ENCODE measurements at places on chromosomes 16 and 17.

DNA sequence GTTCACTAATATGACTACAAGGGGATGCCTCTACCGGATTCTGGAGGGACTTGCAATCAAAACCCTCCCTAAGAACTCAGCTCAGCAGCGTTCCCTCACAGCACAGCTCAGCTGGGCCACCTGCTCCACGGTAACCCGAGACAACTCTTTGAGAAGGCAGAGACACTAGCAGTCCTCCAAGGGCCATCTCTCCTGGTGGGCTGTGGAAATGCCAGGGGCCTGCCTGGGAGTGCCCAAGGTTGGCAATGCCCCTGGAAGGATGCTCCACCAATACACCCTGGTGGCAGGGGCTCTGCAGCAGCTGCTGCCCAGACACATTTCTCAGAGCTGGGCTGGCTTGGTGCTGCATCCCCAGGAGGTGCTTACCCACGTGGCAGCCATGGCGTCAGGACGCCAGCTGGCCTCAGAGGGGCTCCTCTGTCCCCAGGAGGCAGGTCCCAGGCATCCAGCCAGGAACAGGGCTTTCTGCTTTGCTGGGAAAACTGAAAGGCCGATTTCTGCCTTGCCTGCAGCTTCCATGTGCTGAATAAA, 16.5 kb downstream of the CDIP1 start:
- no peak for DNase-seq

- no peak for DNase-seq
These were observed 743.1 kb downstream of the KCNJ18 start for GRCh38 chr17:22435231-22435974.

GRCh38 chr16:29903590-29903989, 3.3 kb downstream of the ASPHD1 start:
- no peak for DNase-seq

DNA sequence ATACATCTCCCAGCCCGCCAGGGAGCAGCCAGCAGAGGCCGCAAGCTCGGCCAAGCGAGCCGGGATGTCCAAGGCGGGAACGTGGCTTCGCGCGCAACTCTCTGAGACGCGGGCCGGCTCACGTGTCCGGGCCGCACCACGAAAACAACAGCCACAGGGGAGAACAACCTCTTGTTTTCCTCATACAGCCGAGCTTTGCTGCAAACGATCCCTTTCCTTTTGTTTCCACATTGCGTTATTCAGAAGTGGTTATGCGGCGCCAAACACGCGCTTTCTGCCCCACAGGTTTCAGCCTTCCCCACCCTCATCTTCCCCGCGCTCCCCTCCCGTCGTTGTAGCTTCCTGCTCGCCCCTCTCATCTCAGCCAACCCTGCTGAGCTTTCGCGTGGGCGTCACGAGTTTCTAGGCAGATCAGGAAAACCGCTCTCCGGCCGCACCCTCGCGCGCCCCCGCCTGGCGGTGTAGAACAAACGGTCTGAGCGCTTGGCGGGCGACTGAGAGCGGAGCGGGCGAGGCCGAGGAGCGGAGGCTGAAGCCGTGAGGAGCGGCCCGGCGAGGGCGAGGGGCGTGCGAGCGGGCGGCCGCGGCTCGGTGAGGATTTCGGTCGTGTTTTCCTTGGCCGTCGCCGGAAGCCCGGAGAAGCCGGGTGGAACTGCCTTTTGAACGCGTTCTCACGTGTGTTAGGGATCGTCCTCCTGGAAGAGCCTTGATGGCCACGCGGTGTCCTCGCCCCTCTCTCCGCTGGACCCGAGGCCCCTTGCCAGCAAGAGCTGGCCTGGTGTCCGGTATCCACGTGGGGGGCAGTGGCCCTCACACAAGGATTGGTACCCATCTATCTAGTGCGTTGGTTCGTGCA, 6.6 kb upstream of the SMARCD2 start:
- peak; percentile 99 for DNase-seq

- DNase-seq, result no peak
These were observed 23.9 kb downstream of the SLC39A11 start for GRCh38 chr17:73068322-73069153.

DNA sequence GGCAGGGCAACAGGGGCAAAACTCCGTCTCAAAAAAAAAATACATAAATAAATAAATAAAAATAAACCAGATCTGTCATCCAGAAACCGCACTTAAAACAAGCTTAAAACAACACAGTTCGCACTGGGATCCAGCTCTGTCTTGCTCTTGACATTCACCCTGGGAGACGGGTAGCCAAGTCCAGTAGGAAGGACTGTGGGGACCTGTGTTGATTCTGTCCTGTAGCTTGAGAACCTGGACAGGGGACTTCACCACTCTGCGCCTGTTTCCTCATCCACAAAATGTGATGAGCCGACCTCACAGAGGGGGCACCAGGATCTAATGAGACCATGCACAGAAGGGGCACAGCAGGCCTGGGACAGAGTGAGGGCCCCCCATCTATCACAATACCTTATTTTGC, 1.5 kb upstream of the RAI1 start:
- no peak for DNase-seq

GRCh38 chr16:71259086-71259485, 28.6 kb upstream of the HYDIN start:
- DNase-seq, result no peak

DNA sequence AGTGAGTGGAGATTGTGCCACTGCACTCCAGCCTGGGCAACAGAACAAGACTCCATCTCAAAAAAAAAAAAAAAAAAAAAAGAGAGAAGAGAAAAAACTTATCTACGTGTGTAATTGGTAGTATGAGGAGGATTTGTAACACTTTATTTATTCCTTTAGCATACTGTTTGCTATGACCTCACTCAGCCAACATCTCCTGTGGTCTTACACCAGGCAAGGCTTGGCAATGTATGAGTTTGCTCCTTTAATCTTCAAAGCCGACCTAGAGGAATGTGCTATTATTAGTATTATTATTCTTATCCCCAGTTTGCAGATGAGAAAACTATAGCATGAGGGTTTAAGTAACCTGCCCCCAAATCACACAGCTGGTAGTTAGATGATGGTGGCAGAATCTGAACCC, 35.8 kb upstream of the HAPSTR1 start:
- no peak for DNase-seq

- no peak for DNase-seq
These were observed 412.8 kb downstream of the KIF2B start for GRCh38 chr17:54235571-54235970.

GRCh38 chr17:50955160-50955559, 89.0 kb upstream of the TOB1 start:
- DNase-seq, result no peak

DNA sequence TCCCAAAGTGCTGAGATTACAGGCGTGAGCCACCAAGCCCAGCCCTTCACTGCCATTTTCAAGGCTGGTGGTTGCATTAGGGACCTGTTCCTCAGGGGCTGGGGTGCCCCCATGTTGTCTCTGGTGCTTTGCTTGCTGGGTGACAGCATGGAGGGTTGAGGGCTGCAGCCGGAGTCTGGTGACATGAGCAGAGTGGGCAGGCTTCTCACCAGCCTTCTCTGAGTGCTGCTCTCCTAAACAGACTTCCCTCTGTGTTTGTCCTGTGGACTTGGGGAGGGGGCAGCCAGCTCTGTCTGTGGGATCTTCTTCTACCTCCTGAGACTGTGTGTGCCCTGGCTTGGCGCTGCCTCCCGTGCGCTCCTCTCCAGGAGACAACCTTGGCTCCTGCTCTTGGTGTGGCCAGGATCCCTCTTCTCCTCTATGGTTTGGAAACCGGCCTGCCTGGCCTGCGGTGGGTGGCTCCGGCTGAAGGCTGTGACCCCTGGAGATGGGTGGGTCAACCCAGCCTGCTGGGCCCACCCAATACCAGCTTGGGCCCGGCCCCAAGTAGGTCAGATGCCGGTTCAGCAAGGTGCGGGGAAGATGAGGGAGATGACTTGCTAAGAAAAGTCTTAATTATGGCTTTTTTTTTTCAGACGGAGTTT, 72.1 kb downstream of the PDPK1 start:
- DNase-seq, result no peak

DNA sequence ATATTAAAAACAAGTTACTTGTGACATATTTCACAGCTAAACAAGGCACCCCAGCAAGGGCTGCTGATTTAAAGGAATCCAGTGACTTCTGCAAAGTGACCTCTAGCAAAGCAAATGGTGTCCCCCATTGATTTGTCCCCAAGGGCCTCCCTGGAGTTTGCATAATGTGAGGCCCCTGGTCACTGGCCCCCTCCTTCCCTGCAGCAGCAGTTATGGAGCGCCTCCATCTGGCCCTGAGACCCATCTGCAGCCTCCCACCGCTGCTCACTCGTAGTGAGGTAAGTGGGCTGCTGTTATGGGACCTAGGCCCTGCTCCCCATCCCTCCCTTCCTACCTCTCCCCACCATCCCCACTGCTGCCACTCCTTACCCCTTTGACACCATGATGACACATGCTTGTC, 19.6 kb upstream of the EEF2K start:
- DNase-seq, result no peak

GRCh38 chr17:43840814-43841213, 6.2 kb upstream of the CD300LG start:
- DNase-seq, result no peak

DNA sequence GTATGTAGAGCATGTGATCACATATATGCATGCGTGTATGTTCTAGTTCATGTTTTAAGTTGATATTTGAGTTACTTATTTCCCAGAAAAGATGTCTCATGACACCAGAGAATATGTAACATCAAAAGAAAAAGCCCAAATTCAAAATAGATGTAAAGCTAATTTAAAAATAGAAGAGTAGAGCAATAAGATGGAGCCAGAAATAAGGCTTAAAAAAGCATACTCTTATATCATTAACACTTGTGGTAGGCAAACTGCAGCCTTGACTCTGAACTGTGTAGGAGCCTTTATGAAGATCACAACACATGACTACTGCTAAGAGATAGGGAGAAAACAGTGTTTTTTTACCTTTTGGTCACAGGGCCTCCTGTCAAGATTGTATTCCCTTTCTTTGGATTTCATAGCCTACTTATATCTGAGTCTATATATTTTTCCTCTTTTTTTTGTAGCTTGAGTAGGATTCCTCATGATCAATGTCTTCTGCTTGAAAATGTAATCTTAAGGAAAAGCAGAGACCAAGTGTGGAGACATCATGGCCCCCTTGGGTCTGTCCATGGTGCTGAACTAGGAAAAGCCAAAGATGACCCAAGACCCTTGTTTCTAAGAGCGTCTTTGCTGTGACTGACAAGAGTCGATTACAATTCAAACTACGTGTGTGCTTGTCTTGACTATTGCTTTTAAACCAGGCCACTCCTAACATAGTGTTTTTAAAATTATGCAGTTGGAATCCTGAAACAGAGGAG, 390.4 kb downstream of the SHISA9 start:
- no peak for DNase-seq

DNA sequence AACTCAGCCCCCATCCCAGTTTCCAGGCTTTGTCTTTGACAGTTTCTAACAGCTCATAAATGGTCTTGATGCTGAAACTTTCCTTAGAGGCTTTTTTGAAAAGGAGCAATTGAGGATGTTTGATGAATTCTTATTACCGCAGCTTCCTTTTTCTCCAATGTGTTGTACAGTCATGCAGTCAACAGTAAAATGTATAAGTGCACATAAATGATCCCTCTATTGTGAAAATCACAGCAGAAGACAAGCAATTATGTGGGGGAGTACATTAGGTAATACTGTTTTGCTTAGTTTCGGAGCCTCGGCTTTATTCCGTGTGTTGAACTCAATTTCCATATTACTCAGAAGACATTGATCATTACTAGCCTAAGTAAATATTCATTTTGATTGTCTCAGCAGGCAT, 673.7 kb downstream of the CDH8 start:
- DNase-seq, result no peak

DNA sequence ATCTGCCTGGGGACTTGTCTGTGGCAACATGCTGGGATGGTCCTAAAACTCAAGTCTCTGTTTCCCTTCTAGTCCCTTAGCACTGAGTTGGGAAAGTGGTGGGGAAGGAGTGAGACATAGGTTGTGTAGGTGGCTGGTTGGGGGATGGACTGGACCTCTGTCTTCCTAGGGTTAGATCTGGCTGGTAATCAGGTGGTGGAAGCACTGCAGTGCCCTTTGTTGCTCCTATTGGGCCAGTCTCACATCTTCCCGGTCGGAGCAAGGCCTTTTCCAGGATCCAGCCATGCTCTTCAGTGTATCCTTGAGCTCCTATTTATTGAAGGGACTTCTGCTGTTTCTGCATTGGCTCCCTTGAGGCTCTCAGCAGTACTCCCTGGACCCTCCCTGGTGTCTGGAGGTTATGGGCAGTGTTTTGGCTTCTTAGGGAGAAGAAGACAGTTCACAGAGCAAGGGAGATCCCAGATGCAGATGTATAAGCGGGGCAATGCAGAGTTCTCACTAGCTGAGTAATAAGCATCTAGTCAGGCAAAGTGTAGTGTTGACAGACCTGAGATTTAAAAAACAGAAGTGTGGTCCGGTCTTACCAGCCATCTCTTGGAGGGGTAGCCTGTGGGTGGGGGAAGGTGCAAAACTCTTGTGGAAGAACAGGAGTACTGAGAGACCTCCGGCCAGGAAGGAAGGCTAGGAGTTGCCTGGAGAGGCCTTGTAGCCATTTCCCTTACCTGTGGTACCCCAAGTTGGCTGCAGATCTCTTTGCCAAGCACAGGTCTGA, 1.3 kb upstream of the NUTF2 start:
- no peak for DNase-seq

DNA sequence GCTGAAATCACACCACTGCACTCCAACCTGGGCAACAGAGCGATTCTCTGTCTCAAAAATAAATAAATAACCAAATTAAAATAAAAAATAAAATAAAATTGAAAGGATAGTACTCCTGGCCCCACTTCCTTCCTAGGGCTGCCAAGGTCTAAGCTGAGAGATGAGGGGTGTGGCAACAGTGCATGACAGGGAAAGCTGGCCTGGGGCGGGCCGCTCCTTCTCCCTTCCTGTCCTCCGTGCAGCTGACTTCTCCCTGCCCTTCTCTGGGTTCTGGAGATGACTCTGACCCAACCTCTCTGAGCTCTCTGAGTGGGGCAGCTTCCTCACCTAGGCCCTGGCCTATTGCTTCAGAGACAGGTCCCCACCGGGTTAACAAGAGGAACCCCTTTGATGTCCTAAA, 8.7 kb upstream of the SLC25A39 start:
- DNase-seq, result no peak

DNA sequence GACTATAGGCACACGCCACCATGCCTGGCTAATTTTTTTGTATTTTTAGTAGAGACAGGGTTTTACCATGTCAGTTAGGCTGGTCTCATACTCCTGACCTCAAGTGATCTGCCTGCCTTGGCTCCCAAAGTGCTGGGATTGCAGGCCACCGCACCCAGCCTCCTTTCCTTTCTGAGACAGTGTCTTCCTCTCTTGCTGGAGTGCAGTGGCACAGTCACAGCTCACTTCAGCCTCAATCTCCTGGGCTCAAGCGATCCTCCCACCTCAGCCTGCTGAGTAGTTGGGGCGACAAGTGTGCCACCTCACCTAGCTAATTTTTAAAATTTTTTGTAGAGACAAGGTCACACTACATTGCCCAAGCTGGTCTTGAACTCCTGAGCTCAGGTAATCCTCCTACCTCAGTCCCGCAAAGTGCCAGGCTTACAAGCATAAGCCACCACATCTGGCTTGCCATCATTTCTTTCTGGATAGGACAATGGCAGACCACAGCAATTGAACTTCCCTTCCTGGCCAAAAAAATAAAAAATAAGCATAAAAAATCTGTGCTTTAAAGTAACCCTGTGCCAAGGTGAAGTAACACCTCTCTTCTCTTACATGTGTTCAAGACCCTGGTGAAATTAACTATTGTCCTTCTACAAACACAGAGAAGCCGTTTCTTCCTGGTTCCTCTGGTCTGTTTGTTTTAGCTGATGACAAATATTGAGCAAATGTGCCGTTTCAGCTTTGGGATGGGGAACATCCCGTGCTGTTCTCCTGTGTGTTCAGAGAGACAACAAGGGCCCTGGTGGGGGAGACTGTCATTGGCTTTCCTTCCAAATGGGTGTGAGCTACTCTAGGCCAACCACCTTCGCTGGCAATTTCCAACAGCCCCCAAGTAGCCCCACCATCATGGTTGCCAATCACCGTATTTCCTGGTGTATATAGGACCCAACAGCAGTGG, 60.2 kb downstream of the EMP2 start:
- no peak for DNase-seq
